ENCODE measurements at places on chromosomes 6 and 20.

GRCh38 chr20:38201356-38201755, 36.3 kb upstream of the TGM2 start:
- DNase-seq: no peak

DNA sequence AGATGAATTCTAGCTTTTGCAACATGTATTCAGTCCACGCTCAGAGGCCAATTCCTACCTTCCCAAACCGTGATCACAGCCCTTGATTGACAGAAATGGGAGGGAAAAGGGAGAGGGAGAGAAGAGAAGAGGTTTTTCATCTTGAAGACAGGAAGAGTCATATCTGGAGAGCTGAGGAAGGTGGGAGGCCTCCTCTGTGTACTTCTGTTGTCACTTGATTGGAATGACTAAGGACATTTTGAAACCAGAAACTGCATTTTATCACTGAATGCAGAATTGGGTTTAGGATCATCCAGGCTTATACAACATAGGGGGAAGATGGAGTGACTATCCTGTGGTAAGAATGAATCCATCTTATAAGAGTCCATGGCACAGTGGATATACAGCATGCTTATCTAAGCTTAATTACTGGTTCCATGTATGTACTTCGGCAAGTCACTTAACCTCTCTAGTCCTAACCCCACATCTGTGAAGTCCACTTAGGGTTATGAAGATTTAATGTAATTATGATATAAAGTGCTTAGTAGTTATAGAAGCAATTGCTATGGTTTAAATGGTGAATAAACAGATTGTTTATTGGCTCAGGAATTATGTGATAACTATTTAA, 144.0 kb downstream of the BCKDHB start:
- no peak for DNase-seq

DNA sequence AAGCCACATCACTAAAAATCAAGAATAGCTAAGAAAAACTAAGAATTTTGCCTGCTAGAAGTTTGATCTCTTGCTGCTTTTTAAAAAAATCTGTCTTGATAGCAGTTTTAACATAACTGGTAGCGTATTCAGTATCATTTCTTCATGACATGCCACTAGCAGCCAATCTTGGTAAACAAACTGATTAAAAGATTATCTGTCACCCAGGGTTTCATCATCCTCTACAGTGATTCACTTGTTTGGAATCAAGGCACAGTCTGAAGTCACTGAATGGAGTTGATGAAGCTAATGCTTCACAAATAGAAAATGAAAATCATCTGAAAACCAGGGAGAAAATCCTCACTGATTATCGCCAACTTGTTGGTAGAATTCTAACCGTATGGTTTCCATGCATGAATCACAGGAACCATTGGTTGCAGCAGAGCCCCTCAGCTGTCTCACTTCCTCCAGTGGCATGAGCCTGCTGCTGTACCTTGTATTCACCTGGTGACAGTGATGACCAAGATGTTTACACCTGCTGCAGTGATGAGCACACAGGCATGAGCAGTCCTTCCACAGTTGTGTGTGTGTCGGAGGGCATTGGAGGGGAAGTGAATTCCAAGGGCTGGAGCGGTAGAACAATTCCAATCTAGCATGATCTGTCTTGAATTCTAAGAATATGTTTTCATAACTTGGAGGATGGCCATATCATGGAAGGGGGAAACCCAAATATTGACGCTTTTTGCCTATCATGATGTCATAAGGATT, 275.0 kb downstream of the KHDC1L start:
- DNase-seq: no peak

GRCh38 chr6:154751011-154751800, 18.0 kb downstream of the SCAF8 start:
- no peak for DNase-seq

DNA sequence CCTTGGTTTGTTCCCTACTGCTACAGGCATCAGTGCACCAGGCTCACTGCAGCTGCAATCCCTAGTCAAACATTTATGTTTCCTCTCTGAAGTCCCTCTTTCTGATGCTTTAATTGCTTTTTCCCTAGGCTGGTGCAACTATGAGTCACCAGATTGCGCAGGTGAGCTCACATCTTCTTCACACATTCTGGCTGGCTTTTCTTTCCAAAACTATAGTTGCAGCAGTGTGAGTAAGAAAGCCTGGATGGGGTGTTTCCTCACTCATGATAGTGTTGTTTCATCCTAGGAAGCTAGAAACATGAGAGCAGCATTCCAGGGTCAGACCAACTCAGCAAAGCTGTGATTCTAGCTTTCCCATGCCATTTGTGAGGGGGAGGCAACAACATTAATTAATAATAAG, 296.4 kb downstream of the PAX1 start:
- DNase-seq: no peak

DNA sequence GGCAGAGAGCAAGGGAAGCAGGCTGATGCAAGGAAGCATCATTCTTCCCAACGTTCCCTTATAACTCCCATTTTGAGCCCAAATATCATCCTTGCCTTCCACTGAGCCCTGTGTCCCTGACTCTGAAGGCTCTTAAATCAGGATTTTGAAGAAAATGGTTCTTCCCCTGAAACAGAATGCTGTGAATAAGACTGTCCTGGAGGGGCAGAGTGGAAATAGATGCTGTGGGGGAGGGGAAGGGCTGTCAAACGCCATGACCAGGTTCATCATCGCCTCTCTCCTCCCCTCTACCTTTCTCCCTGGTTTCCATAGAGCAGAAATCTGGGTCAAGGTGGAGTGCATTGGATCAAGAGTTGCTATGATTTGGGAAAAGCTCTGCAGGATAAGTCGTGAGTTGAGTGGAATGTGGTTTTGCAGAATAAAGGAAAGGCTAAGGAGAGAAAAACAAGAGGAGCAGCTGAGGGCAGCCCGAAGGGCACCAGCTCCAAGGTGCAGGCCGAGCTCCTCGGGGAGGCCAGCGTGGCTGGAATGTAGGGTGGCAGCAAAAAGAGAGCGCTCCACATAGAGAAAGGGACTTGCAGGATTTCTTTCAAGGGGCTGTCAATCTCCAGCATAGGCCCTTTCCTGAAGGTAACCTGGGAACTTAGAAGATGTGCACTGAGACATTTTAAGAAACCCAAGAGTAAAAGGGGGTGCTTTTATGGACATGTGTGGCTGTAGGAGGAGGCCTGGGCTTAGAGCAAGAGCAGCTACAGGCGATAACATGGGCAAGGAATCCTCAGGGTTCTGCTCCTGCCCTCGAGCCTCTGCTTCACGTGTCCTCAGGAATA, 120.8 kb upstream of the CDYL start:
- no peak for DNase-seq

- DNase-seq: no peak
Observed at GRCh38 chr6:37516076-37516919, 16.6 kb upstream of the CCDC167 start.

Data from hematopoietic multipotent progenitor cell treated with erythropoietin and hydrocortisone succinate and interleukin-3 and kit ligand, for 17 days (in vitro differentiated cells).